Bladder microvascular endothelial cell (primary cell): ENCODE measurements at places on chromosomes 6 and 20. TPM values are rescaled to one million over a fixed set of nuclear protein-coding genes. Genes with fewer than 3 reads are reported as not detected.

PRPH2 gene
- 0.49 and 1.1 TPM in 2 replicates for total RNA-seq

CST4 gene
- total RNA-seq = not detected in 2 replicates

DSP gene
- 3.9 and 59.2 TPM in 2 replicates for total RNA-seq

STK35 gene
- total RNA-seq = 7.9 and 26.2 TPM in 2 replicates

RCAN2 gene
- 0.63 and 3.2 TPM in 2 replicates for total RNA-seq

AGPAT4 gene
- total RNA-seq = 8.3 and 14.5 TPM in 2 replicates
